ENCODE measurements at places on chromosomes 3 and 15.

- DNase-seq, result no peak
Measured at GRCh38 chr3:39757307-39757706, 52.1 kb upstream of the MYRIP start.

DNA sequence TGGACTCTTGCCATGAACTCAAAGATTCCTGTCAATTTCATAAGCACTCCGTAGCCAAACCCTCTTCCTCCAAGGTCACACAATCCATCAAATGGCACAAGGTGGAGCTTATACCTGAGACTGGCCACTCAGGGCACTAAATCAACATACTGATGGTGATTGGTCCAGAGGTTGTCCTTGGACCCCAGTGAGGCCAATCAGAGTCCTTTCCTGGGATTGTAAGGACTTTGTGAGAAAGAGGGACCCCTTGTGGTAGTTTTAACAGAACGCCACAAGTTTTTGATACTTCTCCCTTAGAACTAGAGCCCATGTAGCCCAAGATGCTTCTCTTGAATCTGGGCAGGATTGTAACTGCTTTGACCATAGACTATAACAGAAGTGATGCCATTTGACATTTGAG, 44.4 kb upstream of the LARS2 start:
- DNase-seq, result no peak

- no peak for DNase-seq
Measured at GRCh38 chr3:30610702-30611368, 4.4 kb downstream of the TGFBR2 start.

DNA sequence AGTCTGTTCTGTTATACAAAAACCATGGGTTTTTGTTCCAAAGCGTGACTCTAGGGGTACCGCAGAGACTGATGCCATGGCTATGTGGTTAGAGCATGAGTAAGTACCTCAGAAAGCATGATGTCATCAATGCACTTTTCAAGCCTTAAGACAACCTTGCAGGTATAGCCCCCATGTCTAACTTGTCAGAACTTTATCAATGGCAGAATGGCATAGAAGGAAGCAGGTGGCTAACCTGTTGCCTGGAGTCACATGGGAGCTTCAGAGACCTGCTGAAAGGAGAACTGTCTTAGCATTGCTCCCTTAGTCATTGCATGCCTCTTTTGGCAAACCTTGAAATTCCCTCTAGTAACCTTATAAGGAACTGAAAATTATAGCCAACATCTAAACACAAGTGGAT, 52.5 kb downstream of the EOMES start:
- DNase-seq, result no peak

DNA sequence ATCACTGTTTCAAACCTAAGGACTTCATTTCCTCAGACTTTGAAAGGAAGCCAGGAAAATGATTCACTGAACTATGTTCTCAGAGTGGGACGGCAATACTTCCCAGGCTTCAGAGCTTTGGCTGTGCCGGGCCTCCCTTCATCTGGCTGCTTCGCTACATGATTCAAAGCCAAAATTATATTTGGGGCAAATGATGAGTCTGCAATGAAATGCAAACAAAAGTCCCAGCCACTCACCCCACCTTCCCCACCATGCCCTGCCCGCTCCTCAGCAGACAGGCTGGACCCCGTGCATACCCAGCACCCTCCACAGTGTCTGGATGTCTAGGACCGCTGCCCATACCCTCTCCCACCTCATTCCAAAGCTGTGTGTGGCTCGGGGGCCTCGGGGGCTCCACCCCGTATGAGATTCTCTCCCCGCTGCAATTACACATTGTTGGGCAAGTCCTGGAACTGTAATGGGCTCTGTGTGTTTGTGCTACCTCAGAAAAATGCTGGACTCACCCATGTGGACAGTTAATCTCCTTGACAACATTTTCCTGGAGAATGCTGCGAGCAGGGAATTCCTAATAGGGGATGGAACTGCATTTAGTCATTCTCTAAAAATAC, 32.2 kb downstream of the ATP10A start:
- DNase-seq, result no peak

DNA sequence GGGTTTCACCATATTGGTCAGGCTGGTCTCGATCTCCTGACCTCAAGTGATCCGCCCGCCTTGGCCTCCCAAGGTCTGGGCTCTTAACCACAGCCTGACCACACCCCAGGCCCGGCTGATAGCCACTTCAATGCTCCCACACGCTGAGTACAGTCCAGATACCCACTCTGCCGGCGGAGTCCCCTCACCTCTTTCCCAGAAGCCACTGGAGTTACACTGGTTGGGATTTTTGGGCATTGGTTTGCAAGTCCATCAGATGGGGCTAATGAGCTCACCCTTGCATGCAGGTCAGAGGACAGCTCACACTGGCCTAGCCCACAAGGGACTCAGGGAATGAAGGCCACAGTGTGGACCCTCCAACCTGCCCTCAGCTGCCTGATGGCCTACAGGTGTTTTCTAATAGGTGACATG, 60.1 kb downstream of the IQSEC1 start:
- peak; percentile 46 for DNase-seq

Data from CD4-positive, alpha-beta T cell treated with Interferon gamma for 1 hour (primary cell).